ENCODE measurements at places on chromosomes 6 and 20.

DNA sequence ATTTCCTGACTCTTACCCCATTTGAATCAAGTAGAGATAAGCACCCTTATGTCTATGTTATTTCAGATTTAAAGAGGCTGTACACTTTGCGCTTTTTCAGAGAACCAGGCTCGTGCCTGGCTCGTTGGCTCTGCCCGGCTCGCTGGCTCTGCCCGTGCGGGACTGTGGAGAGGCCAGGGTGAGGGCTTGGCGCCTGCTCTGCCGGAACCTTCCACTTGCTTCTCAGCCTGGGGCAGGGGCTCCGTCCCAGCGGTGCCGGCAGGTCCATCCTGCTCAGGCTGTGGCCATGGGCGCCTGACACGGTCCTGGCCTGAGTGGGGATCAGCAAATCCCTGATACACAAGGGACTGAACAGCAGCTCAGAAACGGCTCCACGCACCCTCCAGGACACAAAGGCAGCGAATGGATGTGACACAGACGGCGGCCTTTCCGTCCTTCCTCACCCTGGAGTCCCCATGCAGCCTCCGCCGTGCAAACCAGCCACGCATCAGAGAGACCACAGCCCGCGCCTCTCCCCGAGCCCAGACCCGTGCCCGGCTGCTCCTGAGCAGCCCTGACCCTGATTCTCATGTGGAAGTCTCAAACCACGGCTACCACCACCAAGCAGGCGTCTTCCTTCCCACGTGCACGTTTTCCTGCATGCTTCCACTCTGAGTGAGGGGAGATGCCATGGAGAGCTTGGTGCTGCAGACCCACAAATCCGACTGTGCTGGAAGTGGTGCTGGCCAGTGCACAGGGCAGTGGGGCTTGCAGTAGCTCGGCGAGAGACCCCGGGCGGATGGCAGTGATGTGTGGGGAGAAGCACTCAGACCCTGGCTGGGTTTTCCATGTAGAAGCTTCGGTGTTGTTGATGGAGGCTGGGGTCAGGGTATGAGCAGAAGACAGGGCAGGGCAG is 233.9 kb downstream of the ERMARD start:
- no peak for DNase-seq

GRCh38 chr6:35489995-35490791 is 6.7 kb downstream of the TEAD3 start:
- DNase-seq = peak; percentile 77

- DNase-seq = no peak
Measured at GRCh38 chr6:118720125-118720473, 68.7 kb upstream of the CEP85L start.

- DNase-seq = no peak
Measured at GRCh38 chr6:159013229-159013628, 13.2 kb upstream of the RSPH3 start.

DNA sequence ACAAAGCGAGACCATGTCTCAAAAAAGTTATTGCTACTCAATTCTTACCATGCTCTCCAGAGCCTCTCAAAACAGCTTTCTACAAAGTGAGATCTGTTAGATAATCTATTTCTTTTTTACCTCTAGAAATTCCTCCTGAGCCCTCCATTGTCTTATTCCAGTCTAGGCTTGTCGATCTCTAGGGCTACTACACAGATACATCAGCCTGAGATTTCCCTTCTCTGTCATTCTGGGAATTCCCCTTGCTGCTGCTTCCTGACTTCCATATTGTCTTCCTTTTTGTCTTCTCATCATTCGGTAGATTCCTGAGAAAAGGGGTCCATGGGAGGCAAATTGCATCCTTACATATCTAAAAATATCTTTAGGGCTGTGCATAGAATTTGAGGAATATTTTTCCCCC is 75.6 kb upstream of the GNRH2 start:
- DNase-seq = no peak

DNA sequence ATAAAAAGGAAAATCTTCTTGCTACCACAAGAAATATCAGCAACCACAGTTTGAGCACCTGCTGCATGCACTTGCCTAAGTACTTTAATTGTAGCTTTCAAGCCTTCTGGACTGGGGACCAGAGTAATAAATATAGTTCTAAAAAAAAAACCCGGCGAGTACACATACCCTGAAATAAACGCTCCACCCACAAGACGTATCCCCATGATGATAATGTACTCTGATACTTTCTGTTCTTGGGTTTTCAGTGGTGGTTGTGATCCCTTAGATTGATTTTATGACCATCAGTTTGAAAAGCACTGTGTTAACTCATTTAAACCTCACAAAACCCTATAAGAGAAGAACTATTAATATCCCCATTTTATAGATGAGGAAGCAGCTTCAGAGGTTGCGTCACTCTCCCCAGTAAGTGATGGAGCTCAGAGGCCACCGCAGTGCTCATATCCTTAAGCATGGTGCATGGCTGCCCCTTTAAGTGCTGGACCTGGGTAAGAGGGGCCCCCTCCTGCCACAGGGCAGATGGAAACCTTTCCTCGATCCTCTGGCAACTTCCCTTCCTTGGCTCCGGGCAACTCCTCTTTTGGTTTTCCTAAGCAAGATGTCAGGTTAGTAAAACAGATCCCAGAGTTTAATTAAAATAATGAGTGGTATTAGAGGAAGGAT is 67.3 kb downstream of the KCNB1 start:
- DNase-seq = no peak

GRCh38 chr6:3869284-3869631 is 20.1 kb downstream of the FAM50B start:
- peak; percentile 18 for DNase-seq

DNA sequence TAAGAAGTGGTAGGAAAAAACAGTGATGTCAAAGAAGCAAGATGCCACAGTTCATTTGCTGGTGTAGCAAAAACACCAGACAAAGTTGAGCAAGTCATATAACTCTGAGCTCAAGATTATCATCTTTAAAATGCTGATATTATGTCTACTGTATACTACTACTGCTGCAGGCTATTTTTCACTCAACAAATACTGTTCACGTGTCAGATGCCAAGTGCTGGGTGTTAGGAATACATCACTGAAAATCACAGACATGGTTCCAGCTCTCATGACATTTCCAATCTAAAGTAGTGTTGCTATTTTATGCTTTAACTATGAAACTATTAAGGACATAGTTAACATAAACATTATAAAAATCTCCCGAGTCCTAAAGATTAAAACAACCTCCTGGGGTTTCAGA is 163.0 kb downstream of the NKAIN2 start:
- no peak for DNase-seq

GRCh38 chr20:16405254-16405653 is 168.0 kb downstream of the KIF16B start:
- no peak for DNase-seq

GRCh38 chr20:47120346-47120936 is 225.8 kb downstream of the EYA2 start:
- DNase-seq = no peak

DNA sequence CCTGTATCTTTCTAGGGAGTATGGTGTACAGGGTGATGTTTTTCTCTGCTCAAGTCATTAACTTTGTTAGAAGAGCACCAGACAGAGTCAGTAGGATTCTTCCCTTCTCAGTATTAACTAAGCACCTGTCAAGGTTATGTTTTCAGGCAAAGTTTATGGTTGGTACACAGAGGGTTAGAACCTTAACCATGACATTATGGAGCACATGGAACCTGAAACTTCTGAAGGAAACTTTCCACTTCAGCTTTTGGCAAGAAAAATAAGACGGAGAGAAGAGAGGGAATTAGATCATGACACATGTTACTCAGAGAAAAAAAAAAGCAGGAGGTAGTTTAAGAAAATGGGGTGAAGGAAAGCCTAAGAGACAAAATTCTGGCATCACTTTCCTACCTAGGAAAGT is 112.9 kb upstream of the PDE7B start:
- DNase-seq = no peak

DNA sequence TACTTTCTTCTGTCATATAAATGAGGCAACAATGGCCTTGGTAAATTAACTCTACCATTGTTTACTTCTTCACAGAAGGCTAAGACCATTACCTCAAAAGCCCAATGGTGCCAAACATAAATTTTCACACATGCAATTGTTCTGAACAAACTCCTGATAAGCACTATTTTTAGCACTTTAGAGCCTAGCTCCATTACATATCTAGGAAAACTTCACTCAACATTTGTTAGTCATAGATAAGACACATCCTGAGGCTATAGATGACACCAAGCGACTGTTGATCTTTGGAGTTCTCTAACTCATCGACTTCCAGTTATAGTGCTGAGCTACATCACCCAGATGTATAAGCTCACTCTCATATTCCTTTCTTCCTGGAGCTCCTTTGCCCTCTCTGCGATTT is 245.9 kb downstream of the EYS start:
- DNase-seq = no peak

- no peak for DNase-seq
Measured at GRCh38 chr6:26311385-26312095, 53.5 kb upstream of the BTN3A2 start.

DNA sequence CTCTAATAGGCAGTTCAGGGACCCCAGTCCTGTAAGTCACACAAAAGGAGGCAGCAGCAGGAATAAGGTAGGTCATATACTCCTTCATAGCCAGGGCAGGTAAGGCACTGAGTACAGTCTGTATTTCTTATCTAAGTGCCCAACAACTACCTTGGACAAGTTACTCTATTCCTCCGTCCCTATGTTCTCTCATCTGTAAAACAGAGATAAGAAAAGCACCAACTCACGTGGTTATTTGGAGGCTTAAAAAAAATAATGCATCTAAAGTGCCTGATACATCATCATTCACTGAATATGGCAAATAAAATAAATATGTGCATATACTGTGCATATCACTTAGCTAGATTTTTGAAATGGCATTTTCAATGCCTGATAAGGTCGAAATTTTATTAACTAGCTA is 298.1 kb upstream of the CDYL start:
- no peak for DNase-seq

GRCh38 chr20:21209668-21210067 is 83.8 kb downstream of the KIZ start:
- no peak for DNase-seq

GRCh38 chr6:34174846-34175399 is 29.0 kb upstream of the GRM4 start:
- DNase-seq = no peak

DNA sequence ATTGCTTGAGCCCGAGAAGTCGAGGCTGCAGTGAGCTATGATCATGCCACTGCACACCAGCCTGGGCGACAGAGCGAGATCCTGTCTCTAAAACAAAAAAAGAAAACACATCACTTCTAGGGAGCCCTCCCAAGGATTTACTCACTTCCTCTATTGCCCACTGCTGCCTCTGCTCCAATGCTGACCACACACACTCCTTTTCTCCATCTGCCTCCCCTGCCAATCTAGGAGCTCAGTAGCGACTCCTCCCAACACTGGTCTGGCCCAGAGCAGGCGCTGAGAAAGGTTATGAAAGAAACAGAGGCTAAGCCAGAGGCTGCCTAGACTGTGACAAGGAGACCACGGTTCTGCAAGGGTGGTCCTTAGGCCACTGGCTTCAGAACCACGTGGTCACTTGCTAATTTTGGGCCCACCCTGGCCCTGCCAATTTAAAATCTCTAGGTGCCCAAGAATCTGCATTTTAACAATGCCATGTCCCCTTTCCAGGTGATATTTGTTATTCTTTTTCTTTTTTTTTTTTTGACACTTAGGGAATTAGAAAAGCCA is 1.3 kb upstream of the E2F1 start:
- no peak for DNase-seq

DNA sequence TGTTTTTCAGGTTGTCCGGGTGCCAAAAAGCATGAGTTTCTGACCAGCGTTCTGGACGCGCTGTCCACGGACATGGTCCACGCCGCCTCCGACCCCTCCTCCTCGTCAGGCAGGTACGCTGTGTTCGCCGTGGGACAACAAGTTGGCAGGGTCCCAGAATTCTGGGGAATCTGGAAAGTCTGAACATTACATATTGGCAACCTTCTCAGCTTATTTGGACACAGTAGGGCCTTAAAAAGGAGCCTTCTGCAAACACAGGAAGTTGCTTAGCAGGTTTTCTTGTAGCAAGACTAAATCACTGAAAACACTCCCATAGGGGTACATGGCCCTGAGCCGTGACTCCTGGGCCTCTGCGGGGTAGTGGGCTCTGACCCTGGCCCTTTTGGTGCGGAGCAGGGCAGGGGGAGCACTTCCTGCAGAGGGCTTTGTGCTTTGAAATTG is 209.7 kb downstream of the SMOC2 start:
- DNase-seq = no peak

- no peak for DNase-seq
Measured at GRCh38 chr20:16048876-16049275, 524.4 kb downstream of the KIF16B start.

- no peak for DNase-seq
Measured at GRCh38 chr6:136695412-136695811, 96.9 kb downstream of the MAP3K5 start.

DNA sequence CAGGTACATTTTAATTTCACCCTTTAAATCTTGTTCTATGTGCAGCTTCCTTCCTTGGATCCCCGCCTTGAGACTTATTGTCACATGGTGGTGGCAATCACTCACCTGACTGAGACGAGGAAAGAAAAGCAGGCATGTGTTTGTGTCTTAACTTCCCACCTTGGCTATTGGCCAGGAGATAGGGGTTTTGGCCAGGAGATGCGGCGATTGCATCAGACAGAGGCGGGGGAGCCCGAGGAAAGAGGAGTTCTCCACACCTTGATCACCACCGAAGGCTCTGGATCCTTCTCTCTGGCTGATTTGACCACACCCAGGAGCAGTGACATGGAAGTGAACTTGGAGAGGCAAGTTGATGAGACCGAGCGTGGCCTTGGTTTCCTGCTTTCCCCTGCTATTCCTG is 49.7 kb upstream of the EYA2 start:
- no peak for DNase-seq

DNA sequence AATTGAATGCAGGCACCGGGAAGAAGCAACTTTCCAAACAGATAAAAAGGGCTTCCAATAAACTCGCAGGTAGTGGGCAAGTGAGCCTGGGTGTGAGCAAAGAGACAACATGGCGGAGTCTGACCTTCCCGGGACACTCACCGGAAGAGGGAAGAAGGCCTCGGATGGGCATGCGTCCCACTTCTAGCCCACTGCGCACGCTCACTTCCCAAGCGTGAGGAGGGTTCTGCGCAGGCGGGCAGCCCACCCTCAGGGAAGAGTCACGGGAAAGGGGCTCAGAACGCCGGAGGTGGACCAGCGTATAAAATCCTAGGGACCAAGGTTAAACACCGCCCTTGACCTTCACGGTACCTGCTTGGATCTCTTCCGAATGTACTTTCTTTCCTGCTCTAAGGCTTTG is 95.5 kb upstream of the AFDN start:
- DNase-seq = no peak

GRCh38 chr6:85469276-85470022 is 19.6 kb downstream of the NT5E start:
- DNase-seq = no peak

DNA sequence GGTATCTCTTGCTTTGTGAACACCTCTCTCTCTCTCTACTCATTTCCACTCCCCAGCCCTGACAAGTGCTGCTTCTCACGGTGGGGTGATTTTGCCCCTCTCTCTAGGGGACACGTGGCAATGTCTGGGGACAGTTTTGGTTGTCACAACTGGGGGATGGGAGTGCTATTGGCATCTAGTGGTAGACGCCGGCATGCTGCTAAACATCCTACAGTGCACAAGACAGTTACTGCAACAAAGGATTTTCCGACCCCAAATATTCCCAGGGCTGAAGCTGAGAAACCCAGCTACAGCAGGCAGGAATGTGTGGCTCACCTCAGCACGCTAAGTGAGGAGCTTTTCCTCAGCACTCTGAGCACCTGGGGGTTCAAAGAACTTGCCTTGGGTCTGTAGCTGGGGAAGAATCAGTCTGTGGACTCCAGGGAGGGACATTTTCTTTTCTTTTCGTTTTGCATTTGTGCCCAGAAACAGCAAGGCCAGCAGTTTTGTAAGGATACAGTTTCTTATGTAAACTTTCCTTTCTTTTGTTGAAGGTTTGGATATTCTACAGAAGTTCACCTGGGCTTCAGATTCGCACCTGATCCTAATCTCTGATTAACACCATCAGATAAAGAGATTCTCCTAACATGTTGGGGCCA is 246.9 kb upstream of the ZFP64 start:
- DNase-seq = no peak

All from right atrium auricular region (tissue), 2 donors.